Ovary (tissue), 10 donors: ENCODE measurements at places on chromosomes 4 and X. TPM values are rescaled to one million over a fixed set of nuclear protein-coding genes. Genes with fewer than 3 reads are reported as not detected.

DNA sequence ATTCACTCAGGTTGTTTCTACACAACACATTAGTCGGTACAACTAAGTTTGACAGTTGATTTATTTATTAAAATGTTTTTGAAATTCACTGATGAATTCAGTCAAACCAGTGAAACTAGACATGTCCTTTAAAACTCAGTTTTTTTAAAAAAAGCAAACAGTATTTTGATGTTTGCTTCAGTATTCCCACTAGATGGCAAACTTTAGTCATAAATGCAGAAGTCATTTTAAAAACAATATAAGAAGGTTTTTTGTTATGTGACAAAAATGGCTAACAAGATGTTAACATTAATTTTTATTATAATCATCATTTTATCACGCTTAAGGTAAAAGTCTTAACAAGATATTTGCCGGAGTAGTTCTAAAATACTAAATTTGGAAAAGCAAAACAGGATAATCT is 1337.8 kb upstream of the DIAPH2 start:
- DNase-seq: no peak

DNA sequence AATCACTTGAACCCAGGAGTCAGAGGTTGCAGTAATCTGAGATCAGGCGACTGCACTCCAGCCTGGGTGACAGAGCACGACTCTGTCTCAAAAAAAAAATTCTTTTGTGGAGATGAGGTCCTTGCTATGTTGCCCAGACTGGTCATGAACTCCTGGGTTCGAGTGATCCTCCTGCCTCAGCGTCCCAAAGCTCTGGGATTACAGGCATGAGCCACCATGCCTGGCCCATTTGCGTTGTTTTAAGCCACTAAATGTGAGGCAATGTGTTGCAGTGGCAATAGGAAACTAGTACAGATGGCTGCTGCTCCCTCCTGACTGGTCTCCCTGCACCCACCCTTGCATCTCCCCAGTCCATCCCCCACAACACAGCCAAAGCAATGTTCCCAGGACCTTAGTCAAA is 40.0 kb upstream of the APLN start:
- no peak for DNase-seq

- no peak for DNase-seq
Observed at GRCh38 chr4:177271915-177272766, 37.5 kb upstream of the NEIL3 start.

GRCh38 chr4:8248091-8248490 is 21.5 kb upstream of the HTRA3 start:
- no peak for DNase-seq

PFKFB1 gene
- 0.25 TPM for total RNA-seq

DNA sequence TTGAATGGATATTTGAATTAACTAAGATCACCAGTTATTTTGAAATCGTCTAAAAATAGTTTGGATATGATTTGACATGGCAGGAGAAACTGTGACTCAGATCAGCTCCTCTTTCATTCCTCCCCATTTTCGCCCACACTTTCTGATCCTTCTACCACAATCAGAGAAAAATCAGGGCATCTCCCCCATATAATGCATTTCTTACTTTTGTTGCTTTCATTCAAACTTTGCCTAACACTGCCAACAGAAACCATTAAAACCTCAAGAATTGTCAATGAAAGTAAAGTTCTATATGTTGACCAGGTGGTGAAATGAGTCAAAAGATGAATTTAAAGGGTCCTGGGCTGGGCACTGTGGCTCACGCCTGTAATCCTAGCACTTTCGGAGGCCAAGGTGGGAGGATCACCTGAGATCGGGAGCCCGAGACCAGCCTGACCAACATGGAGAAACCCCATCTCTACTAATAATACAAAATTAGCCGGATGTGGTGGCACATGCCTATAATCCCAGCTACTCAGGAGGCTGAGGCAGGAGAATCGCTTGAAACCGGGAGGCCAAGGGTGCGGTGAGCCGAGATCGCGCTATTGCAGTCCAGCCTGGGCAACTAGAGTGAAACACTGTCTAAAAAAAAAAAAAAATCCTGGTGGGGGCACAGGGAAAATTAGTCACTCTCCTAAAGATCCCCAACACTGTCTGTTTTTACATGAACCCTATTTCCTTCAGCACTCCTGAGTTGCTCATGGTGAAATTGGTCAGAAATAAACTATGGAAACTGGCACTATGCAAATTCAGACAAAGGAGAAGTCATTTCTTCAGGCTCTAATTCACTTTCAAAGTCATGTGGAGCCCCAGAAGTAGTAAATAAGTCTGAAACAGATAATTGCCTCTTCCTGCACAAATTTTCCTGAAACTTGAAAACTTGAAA is 122.8 kb upstream of the NOCT start:
- no peak for DNase-seq

GRCh38 chr4:103098341-103098740 is 1.3 kb downstream of the BDH2 start:
- DNase-seq: peak; percentile 16

DNA sequence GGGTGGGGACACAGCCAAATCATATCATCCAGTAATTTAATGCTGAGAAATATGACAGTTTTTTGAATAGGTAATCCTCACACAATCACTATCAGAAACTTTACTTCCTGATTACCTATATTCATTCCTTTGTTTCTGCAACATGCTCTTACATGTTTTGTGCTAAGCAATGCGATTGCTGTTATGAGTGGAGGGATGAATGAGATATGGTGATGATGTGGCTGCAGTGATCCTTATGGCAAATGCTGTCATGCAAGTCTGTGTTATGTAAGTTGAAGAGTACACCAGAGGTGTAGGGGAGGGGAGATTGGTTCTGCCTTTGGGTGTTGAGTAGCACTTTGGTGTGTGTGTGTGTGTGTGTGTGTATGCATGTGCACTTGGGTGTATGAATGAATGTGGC is 14.6 kb downstream of the HERC3 start:
- no peak for DNase-seq

- no peak for DNase-seq
Observed at GRCh38 chr4:14906805-14907204, 95.5 kb upstream of the CPEB2 start.

DNA sequence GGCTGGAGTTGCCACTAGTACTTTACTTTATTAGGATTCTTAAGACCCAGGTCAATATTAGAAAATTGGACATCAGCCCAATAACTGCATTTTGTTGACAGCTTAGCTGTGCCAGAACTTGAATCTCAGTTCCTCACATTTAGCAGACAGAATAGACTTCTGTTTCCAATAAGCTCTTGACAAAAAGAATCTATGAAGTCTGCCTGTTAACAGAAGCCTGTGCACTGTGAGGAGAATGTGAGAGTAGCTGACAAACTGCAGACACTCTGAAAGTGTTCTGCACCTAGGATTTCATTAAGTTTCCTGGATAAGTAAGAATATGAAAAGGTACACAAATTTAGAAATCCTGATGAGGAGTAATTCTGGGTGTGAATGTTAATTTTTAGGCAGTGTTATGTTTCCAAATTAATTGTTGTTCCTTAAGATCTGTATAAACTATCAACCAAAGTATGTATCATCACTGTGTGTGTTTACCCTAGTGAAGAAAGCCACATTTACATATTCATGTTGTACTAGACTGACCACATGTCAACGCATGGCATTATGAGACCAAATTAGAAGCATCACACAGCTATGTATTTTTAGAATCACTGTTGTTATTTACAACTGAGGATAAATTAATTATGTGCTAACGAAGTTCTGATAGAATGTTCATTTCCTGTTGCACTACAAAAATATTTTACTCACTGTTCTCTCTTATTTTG is 756.4 kb upstream of the IGFBP7 start:
- no peak for DNase-seq

DNA sequence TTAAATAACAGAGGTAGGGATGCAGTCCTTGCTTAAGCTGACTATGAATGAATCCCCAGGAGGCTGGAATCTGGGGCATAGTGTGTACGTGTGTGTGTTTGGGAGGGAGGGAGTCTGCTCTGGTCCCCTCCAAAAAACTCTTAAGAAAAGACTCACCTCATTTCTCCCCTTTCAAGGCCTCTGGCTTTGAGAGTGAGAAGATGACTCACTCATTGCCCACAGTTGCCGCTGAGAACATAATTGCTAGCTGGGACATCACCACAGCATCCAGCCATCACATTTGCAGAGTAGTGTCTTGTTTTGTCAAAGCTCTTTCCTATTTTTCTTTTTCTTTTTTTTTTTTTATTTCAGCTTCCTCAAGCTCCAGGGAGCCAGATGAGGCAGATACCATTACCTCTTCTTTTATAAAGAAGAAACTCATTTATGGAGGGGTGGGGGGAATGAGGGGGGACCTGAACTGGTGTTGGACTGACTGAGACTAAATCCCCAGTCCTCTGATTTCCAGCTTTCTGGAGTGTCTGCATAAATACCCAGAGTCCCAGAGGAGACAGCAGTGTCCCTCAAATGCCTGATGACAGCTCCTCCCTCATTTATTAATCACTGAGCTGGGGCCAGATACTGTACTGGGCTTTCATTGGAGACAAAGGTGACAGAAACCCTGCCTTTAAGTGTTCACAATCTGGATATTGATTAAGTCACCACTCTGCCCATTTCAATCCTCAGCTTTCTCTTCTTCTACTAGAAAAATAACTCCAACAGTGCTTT is 61.9 kb upstream of the LAS1L start:
- no peak for DNase-seq

GRCh38 chr4:83581411-83582288 is 45.7 kb downstream of the GPAT3 start:
- DNase-seq: no peak

F8 gene
- 49.0 TPM for total RNA-seq

GRCh38 chrX:153457136-153457825 is 11.4 kb upstream of the TREX2 start:
- no peak for DNase-seq

DNA sequence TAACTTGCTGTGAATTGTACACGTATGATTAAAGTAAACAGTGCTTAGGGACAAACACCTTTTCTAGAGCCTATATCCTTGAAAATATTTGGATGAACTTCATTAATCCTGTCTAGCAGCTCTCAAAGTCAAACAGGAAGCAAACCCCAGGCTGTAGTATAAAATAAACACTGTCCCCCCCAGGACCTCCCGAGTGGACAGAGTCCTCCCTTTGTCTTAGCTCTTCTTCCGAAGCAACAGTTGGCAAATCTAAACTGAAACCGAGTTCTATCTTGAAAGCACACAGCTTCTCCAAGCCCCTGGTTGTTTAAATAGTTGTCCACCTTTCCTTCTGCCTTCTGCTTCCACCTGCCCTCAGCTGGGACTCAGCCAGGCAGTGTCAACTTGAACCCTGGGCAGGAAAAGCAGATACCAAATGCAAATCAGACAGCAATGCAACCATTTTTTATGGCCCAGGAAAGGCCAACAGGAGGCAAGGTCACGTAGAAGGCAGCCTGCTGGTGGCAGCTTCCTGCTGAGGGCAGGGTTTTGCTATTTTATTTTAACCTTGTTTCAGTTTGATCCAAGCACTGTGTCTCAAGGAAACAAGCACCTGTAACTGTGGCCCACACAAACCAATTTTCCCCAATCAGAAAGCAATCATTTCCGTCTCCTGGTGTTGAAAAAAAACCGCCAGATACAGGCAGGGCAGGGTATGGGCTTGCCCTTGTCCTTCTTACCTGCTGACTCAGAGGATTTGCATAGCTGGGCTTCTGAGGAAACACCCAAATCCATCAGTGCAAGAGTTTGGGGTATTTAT is 110.3 kb upstream of the KIT start:
- no peak for DNase-seq

DNA sequence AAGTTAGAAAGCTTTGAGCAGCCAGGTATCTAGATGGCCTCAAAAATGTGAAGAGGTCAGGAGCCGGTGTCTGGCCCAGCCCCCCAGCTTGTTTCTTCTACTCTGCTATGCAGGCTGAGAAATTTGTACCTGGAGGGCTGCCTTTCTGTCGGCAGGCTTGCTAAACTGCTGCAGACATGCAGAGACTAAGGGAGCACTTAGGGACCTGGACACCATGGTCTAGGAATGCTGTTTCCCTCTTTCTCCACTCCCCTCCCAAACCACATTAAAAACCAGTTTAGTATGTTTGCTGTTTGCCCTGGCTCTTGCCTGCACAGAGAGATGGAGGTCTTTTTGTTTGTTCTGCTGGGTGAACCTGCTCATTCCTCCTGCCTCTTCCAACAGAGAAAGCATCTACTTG is 157.1 kb upstream of the DGKK start:
- DNase-seq: no peak

DNA sequence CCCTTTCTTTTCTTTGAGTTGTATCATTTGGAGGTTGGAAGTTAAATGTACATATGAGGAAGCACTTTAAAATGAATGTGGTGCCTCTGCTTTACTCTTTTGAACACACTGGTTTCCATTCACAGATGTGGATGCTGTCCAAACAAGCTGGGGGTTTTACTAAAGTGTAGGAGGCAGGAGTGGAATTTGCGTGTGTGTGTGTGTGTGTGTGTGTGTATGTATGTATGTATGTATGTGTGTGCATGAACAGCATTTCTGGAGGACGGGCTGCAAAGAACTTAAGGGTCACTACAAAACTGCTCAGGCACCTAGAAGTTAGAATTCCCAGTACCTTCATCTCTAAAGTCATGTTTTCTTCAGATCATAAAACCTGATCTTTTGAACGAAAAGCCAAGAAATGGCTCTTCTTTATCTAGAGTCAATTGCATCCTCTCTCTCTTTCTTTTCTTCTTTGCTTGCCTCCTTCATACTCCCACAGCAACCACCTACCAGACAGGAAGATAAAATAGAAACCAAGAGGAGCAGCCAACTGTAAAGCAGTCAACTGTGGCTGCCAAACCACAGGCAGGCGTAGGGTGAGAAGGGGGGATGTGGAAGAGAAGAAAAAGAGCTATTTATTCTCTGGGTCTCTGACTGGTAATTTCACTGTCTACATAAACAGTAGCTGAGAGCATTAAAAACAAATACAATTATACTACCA is 177.0 kb upstream of the RASGEF1B start:
- peak; percentile 18 for DNase-seq

GRCh38 chr4:101420661-101421060 is 73.3 kb upstream of the PPP3CA start:
- DNase-seq: no peak

UGT2B11 gene
- not detected for total RNA-seq

SLC25A5 gene
- 148 TPM for total RNA-seq

GCNA gene
- total RNA-seq: 2.3 TPM

- no peak for DNase-seq
Observed at GRCh38 chr4:56296526-56296925, 90.8 kb downstream of the AASDH start.

DNA sequence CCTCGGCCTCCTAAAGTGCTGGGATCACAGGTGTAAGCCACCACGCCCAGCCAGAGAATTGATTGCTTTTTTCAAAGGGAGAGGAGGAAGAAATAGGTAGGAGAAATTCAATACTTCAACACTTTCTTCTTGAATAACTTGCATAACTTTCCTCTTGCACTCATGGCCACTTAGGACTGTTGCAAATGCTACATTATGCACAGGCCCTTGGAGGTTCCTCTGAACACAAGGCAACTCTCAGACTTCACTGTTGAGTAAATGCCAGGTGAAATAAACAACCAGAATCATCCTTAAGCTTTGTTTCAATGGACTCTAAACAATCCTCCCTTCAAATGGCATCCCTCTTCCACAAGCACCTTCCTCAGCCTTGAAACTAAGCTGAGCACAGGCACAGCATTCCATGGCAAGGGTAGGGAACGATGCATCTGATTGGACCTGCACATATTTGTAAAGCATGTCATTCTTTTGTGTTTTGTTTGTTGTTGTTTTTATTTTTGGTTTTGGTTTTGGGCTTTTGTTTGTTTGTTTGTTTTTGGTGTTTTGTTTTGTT is 28.1 kb downstream of the CORIN start:
- DNase-seq: no peak
